ENCODE measurements at places on chromosomes 6 and 20.

GRCh38 chr20:37352608-37352980, 6.7 kb downstream of the SRC start:
- no peak for DNase-seq

DNA sequence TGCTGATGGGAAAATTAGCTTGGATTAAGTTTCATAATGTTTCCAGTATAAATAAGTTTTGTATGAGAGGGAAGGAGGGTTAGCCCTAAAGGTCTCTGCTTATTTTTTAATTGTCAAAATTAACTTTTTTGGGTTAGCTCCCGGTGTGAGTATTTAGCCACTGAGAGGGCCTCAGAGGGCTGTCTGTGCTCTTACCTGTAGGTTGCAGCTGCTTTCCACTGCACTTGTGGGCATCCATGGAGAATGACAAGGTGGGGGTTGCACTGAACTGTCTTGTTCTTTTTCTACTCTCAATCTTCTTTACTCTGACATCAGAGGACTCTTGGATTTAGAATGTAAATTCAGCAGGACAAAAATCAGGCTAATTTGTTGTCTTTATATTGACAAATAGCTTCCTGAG, 81.4 kb downstream of the CD164 start:
- DNase-seq: no peak

DNA sequence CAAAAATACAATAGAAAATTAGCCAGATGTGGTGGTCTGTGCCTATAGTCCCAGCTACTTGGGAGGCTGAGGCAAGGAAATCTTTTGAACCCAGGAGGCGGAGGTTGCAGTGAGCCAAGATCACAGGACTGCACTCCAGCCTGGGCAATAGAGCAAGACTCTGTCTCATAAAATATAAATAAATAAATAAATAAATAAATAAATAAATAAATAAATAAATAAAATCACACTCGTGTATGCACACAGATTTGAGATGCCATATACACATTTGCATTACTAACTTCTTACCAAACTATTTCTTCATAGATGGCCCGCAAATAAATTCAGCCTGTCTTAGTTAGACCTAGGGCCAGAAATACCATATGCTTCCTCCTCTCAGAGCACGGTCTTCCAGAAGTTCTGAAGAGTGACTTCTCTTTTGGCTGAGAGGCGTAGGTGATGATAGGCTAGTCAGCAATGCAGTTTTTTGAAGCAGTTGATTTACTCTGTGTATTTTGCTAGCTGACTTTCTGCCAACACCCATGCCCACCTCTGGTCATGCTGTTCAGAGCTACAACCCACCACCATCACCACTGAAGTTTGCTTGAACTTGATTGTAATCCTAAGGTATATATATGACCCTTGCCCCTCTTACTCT, 150.1 kb downstream of the SASH1 start:
- no peak for DNase-seq

GRCh38 chr6:108689272-108690161, 128.8 kb downstream of the FOXO3 start:
- no peak for DNase-seq

GRCh38 chr6:109031416-109031815, 63.2 kb downstream of the SESN1 start:
- DNase-seq: peak; percentile 31

- DNase-seq: no peak
Observed at GRCh38 chr20:58816051-58816450, 34.7 kb downstream of the GNAS-AS1 start.

- no peak for DNase-seq
Observed at GRCh38 chr6:82484001-82484400, 120.4 kb downstream of the TPBG start.

DNA sequence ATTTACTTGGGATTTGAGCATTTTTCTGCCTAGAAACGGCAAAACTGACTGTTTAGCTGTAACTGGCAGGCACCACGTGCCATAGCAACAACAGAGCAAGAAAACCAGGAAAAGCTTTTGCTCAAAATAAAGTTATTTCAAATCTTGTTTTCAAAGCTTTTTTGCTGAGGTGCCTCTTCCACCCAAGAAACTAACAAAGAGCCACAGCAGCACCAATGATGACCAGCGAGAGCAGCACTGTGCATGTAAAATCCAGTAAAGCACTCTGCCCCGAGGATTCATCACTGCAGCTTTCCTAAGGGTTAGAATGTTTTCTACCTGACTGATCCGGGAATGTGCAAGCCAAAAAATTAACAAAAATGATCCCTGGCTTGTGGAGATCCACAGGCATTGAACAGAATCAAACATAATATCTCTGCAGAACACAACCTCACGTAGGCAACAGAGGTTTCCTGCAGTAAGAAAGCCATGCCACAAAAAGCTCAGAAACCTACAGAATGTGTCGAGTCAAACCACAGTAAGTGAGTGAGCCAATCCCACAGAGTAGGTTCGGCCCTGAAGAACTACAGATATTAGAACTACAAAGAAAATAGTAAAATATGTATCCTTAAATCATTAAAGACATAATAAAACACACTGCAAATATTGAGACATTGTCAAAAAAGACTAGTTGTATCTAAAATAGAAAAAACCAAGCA, 7.4 kb upstream of the ULBP3 start:
- no peak for DNase-seq

- DNase-seq: peak; percentile 50
Observed at GRCh38 chr6:92777146-92777740, 642.1 kb downstream of the EPHA7 start.

DNA sequence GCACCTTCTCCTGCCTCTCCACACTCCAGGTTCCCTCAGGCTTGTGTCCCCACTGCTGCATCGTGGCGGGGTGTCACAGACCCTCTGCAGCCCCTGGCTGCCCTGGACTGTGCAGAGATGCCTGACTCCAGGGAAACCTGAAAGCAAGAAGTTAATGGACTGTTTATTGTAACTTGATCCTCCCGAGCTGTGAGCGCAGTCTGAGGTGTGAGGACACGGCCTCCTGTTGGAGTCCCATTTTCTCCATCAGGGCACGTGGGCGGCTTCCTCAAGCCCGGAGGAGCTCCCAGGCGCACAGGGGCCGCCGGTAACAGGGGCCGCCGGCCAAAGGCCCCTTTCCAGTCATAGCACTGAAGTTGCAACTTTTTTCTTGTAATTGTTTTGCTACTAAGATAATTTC, 16.9 kb downstream of the RBM38 start:
- no peak for DNase-seq

DNA sequence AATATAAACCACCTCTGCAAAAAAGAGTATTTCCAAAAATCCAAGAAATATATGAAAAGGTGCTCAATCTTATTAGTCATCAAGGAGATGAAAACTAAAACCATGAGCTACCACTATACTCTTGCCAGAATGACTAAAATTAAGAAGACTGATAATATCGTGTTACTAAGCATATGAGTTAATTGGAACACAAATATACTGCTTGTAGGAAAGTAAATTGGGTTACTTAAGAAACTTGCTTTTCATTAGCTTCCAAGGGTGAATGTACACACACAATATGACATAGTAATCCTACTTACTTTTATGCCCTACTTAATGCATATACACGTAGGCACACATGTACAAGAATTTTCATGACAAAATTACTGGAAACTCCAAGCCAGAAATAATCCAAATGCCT, 3.4 kb downstream of the THEMIS start:
- no peak for DNase-seq

DNA sequence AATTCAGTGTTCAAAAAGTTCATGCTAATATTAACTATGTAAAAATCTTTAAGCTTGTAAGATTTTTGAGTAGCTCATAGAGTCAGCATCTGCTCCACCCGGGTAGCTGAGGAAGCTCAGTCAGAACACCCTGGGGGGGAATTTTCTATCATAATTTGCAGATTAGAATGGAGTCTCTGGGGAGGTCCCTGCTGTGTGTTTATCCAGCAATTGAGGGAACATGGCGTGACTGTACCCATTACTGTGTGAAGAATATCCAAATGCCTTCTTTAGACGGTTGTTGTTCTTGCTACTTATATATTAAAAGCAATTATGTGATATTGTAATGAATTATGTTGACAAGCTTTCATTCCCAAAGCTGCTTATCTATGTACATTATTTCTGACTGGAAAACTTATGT, 64.8 kb downstream of the AIG1 start:
- peak; percentile 65 for DNase-seq

DNA sequence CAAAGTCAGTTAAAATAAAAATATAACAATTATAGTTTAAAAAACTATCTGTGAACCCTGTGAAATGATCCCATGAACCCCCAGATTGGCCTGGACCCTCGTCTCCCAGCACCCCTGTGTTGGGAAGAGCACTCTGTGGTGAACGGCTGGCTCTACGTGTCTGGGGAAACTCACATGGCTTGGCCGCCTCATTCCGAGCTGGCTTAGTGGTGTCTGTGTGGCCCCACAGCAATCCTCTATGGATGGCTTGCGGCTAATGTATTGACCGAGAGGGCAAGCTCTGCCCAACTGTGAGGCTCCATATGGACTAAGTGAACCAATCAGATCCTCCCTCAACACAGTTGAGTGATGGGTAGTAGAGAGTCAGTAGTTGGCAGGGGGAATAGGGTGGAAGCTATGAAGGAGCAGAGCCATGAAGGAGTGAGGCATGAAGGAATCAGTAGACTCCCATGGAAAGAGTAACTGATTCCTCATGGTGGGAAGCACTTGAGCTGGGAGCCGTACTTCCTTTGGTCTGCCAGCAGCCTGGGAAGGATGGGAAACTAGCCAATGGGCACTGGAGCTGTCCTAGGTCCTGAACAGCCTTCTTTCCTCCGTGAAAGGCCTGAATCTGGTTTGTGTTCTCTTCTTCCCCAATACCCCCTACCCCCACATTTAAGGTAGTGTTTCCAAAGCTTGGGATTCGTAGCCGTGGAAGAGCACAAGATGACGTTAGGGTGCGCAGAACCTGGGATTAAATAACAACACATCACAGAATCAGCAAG, 21.6 kb upstream of the ZNF831 start:
- peak; percentile 46 for DNase-seq

DNA sequence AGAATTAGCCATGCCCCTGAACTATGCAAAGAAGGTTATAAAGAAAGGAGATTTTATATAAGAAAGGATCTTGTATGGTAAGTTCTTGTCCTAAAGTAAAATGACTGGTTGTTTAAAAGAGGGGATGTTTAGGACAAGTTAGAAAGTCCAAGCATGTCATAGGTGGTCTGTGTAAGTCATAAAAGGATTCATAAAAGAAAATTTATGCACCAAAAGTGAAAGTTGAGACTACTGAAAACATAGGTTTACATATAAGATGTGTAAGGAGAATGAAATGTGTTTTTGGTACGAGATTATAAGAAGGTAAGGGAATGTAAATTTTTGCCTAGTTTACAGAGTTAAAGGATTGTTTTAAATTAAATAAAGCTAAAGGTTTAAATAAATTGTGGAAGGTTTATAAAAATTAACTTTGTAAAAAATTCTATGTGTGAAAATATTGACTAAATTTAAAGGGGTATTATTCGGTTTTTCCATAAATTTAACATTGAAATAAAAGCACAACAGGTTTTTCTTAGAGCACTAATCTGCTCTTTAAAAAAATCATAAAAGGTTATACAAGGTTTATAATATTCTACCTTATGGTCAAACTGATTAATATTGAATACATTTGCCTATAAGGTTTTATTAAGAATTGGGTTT, 93.6 kb upstream of the UST start:
- peak; percentile 13 for DNase-seq

GRCh38 chr20:11332381-11332780, 585.3 kb upstream of the BTBD3 start:
- DNase-seq: no peak

- no peak for DNase-seq
Observed at GRCh38 chr6:12313992-12314589, 23.9 kb downstream of the EDN1 start.

- no peak for DNase-seq
Observed at GRCh38 chr20:7702141-7702540, 238.1 kb downstream of the HAO1 start.

GRCh38 chr20:48246061-48246790, 460.9 kb upstream of the SULF2 start:
- DNase-seq: no peak

- DNase-seq: no peak
Observed at GRCh38 chr6:51533962-51534361, 553.5 kb downstream of the PKHD1 start.

GRCh38 chr6:148269386-148269785, 73.3 kb upstream of the SASH1 start:
- DNase-seq: no peak

- DNase-seq: no peak
Observed at GRCh38 chr6:57064809-57065208, 18.3 kb downstream of the KIAA1586 start.

DNA sequence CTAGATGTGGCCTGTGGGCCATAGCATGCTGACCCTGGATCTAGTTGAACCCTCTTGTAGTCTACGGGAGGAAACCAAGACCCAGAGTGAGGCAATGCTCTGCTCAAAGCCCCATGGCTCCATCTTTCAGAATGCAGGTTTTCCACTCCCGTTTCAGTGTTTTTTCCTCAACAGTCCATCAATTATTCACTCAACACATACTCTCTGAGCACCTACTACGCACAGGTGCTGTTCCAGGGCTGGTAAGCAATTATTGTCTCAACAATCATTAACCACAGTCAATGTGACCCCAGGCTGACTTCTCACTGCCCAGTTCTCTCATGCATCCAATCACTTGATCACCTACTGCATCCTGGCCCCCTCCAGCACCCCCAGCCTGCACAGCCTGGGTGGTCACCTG, 20.0 kb downstream of the MOCS1 start:
- no peak for DNase-seq

- no peak for DNase-seq
Observed at GRCh38 chr6:157300436-157300835, 22.9 kb downstream of the TMEM242 start.

GRCh38 chr6:75776461-75776860, 27.4 kb downstream of the MYO6 start:
- no peak for DNase-seq

DNA sequence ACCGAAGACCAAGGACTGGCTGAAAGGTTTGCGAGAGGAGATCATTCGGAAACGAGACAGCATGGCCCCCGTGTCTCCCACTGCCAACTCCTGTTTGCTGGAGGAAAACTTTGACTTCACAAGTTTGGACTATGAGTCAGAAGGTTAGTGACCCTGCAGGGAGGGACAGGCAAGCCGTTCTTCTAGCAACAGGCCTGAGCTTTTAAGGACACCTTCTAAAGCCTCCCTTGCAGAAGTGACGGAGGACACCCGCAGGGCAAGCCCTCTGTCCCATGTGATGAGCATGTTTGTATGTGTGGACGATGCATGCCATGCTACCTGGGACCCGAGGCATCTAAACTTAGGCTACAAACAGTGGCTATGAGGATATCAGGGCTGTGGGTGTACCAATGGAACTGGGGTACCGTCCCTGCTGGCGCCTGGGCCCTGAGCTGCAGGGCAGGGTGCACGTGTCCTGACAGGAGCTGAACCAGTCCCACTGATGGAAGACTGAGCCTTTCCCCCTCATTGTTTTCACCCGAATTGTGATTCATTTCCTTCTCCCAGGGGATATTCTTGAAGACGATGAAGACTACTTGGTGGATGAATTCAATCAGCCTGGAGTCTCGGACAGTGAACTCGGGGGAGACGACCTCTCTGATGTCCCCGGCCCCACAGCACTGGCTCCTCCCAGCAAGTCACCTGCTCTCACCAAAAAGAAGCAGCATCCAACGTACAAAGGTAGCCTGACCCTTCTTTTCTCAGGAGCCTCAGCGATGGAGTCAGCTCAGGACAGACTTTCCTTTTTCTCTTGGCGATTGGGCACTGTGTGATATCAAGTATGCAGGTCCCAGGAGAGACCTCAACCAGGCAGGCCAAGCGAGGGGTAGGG, 84.4 kb downstream of the SERAC1 start:
- no peak for DNase-seq

GRCh38 chr20:43831481-43832065, 83.1 kb upstream of the TOX2 start:
- DNase-seq: no peak
